ENCODE measurements at places on chromosomes 12 and 14. TPM values are rescaled to one million over a fixed set of nuclear protein-coding genes. Genes with fewer than 3 reads are reported as not detected.

- no peak for DNase-seq
These were observed 11.0 kb downstream of the DLGAP5 start for GRCh38 chr14:55180434-55180833.

GRCh38 chr14:101843665-101844064 is 82.2 kb downstream of the PPP2R5C start:
- no peak for DNase-seq

- no peak for DNase-seq
These were observed 107.7 kb upstream of the IFNG-AS1 start for GRCh38 chr12:67881565-67881964.

DNA sequence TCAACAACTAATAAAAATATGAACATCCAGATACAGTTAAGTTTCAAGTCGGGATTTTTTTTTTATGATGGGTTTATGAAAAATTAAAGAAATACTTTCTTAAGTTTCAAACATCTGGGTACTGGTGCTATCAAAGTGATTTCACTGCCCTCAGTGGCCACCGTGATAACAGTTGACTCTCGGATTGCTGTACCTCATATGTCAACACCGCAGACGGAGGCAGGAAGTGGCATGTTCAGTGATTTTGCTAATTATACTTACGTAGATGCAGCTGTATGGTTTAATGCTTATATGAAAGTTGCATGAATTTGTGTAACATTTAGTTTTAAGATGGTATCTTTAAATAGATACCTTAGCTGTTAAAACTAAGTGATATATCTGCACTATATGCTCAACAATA is 20.8 kb upstream of the FBLN5 start:
- no peak for DNase-seq

DNA sequence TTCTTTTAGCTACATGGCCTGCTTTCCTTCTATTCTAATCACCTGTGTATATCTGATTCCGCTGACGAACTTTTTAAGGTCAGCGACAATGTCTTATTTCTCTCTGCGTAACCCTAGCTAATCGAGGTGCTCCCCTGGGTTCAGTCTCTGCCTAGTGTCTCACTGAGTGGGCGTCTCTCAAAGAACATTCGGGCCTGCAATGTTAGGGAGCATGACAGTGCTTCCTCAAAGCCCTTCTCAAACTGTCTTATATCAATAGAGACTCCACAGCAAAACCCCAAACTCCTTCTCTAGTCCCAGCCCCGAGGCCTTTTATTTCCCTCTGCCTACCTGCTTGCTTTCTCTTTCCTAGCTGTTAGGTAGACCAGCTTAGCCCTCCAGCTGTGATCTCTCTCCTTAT is 13.7 kb upstream of the RPS6KL1 start:
- no peak for DNase-seq

DNA sequence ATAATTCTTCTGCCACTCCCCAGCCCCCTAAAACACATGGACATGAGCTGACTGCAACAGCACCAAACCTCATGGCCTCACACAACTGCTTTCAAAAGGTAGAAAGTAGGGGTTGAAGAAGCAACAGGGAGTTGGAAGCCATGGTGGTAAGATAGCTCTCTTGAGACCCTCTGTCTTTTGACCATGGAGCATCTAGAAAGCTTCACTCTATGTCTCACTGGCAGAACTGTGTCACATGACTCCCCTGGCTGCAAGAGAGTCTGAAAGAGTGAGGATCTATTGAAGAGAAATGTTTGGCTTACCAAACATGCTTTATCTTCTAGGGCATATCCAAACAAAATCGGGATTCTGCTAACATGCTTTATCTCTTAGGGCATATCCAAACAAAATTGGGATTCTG is 142.9 kb upstream of the WSCD2 start:
- DNase-seq = no peak

GRCh38 chr14:77043177-77043983 is 14.9 kb upstream of the IRF2BPL start:
- DNase-seq = peak; percentile 64

DNA sequence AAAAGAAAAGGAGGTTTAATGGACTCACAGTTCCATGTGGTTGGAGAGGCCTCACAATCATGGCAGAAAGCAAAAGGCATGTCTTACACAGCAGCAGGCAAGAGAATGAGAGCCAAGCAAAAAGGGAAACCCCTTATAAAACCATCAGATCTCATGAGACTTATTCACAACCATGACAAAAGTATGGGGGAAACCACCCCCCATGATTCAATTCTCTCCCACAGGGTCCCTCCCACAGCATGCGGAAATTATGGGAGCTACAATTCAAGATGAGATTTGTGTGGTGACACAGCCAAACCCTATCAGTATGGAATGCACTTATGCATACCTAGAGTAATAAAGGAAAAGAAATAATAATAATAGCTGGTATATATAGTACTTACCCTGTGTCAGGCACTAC is 4.5 kb upstream of the GLIPR1 start:
- DNase-seq = no peak

DNA sequence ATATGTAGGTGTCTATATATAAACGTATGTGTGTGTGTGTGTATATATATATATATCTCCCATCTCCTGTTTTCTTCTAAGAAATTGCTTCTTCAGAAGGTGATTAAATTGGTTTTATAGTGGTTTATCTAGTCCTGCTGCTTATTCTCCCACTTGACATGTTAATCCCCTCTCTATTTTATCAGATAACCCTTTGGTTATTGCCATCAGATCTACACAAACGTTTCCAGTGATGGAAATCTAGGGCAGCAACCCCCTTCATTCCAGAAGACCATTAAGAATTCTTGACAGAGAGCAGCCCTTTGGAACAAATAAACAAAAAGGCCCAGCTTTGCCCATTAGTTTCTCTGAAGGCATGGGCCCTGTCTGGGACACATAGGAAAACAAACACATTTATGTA is 34.2 kb upstream of the YARS2 start:
- no peak for DNase-seq

- DNase-seq = no peak
These were observed 72.1 kb downstream of the FOXN3 start for GRCh38 chr14:89344920-89345254.

DNA sequence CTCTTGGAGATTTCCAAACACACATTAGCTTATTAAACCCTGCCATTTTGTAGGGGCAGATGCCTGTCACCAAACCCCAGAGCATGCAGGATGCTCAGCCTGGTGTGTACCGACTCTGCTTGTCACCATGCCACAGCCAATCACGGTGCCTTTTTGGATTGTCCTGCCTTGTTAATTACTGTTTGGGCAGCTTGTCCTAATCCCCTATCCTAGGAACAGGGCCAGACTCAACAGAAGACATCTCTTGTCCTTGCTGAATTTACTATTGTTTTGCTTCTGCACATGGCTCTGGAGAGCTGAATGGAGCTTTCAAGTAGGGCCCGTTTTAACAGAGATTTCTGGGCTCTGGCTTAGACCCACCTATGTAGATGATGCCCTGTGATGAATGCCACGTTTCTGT is 388.5 kb downstream of the AACS start:
- DNase-seq = no peak

DNA sequence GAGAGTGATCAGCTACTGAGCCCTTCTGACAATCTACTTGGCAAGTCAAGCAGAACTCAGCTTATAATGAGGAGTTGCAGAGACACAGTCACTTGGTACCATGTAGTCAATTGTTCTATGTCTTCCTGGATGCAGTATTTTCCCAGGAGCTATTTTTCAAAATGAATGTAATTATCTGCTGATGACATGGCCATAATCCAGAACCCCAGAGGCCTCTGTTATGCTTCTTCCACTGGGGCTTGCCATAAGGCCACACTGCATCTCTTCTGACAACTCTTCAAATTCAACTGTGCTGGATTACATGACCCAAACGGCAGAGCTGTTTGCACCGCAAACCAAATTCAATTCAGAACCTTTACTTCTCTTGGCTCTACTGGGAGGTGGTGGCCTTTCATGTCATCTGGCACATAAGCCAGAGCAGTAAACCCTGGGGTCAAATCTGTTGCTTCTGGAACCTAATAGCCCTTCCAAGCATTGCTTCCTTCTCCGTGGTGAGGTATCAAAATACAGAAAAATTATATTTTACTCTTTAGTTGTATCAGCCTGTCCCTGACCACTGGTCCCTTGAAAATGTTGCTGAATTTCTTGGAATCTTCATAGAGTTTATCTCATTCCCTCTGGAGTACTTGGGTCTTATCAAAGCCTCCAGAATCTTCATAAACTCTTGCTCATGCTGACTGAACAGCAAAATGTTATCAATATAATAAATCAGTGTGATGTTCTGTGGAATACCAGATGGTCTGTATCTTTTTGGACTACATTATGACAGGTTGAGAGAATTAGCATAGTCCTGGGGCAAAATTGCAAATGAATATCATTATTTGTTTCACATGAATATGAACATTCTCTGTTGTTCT is 79.4 kb upstream of the DCN start:
- no peak for DNase-seq

- no peak for DNase-seq
These were observed 4.7 kb downstream of the CCDC184 start for GRCh38 chr12:48187916-48188695.

GRCh38 chr14:36682338-36682737 is 20.7 kb downstream of the PAX9 start:
- DNase-seq = no peak

- no peak for DNase-seq
These were observed 92.1 kb upstream of the BMP4 start for GRCh38 chr14:54048736-54049135.

DNA sequence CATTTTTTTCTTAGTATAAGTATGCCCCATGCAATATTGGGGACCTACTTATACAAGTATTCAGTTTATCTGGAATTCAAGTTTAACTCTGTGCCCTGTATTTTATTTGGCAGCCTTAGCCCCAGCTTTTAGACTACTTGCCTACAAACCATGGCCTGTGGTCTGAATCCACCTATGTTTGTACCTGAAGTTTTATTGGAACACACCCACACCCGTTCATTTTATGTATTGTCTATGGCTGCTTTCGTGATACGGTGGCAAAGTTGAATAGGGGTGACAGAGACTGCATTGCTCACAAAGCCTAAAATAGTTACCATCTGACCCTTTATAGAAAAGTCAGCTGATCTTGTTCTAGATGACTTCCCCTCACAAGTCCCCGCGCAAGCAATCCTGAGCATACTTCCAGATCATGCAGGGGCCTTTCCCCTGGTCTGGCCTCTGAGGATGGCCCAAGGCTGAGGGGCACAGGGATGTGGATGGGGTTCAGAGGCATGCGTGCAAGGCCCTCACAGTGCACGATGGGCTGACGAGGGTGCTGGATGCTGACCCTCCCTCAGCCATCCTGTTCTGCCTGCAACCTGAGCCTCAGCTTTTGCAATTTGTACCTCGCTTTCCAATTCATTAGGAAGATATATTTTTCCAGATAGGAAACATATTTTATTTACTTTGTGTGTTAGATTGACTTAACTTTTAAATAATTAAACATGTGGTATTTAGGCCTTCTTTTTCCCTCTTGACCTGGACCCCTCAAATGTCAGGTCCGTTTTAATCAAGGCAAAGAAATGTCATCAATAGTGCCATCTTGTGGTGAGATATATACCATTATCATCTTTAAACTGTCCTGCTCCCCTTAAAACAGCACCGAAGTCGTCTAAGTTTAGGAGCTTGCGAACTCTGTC is 527.3 kb upstream of the CCDC196 start:
- DNase-seq = peak; percentile 45

- no peak for DNase-seq
These were observed 32.4 kb upstream of the TMX1 start for GRCh38 chr14:51207621-51208020.

- DNase-seq = no peak
These were observed 77.3 kb downstream of the NOS1 start for GRCh38 chr12:117284140-117284539.

GRCh38 chr14:63896278-63896720 is 43.5 kb downstream of the SYNE2 start:
- no peak for DNase-seq

DNA sequence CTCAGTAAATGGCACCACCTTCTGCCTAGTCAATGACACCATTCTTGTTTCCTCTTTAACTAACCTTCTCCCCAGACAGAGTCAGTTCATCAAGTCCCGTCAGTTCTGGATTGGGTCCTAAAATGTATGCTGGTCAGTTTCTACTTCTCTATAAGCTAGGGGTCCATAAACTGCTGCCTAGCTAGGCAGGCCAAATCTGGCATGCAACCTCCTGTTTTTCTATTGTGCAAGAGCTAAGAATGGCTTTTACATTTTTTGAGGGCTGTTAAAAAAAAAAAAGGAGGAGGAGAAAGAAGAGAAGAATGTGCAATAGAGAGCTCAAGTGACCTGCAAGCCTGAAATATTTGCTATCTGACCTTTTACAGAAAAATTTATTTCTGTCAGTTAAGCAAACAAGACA is 6.4 kb upstream of the TMED10 start:
- DNase-seq = no peak

DNA sequence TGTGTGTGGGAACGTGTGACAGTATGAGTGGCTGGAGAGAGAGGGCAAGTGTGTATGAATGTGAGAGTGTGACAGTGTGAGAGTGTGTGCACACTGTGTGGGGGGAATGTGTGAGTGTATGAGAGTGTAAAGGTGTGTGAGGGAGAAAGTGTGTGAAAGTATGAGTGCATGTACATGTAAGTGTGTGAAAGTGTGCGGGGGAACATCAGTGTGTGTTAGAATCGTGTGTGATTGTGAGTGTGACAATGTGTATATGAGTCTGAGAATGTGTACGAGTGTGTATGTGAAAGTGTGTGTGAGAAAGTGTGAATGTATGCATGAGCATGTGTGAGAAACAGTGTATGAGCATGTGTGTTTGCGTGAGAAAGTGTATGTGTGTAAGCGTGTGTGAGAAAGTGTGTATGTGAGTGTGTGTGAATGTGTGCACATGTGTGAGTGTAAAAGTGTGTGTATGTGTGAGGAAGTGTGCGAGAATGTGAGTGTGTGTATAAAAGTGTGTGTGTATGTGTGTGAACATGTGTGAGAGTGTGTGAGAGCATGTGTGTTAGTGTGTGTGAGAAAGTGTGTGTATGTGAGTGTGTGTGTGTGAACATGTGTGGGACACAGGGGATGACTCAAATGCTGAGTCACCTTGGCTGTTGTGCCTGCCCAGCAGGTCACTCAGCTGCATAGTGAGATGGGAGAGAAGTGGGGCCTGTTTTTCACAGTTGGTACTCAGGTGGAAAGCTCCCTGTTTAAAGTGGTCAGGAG is 220.5 kb upstream of the TBX3 start:
- no peak for DNase-seq

DNA sequence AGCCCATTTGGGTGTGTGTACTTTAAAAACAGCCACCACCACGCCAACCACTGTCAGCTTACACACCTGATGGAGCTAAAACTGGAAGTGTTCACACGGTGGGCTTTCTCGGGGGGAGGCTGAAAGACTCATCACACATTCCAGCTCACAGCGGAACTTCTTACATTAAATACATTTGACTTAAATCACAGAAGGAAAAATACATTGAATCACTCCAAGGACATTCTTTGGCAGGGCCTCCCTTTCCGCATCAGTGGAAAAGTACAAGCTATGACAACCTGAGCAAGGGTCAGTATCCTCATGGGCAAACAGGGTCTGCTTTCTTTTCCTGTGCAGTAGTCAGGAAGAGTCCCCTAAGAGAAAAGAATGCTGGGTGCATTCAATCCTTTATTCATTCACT is 31.0 kb upstream of the TC2N start:
- no peak for DNase-seq

- DNase-seq = no peak
These were observed 16.7 kb upstream of the ZFP36L1 start for GRCh38 chr14:68809524-68809923.

Gene FLRT2
- 107 TPM for total RNA-seq

Gene ITGB7
- total RNA-seq = not detected

Gene OASL
- total RNA-seq = 0.70 TPM

Gene SLCO1B1
- not detected for total RNA-seq

Gene PLEKHD1
- 0.87 TPM for total RNA-seq

Gene MEG3
- total RNA-seq = 58.7 TPM

Gene NPAS3
- total RNA-seq = 15.6 TPM

Gene PPP1R1A
- 110 TPM for total RNA-seq

Gene MBIP
- total RNA-seq = 23.2 TPM

Gene CCDC198
- not detected for total RNA-seq

Gene PRB4
- not detected for total RNA-seq
